ENCODE measurements at places on chromosomes 11 and 22. TPM values are rescaled to one million over a fixed set of nuclear protein-coding genes. Genes with fewer than 3 reads are reported as not detected.

GRCh38 chr22:49793296-49793695 lies 34.4 kb downstream of the BRD1 start:
- peaks cover 37% of the 10 kb centered on the region for H3K36me3 ChIP-seq
- peak overlapping the region; percentile 83 for H3K27ac ChIP-seq
- DNase-seq = no peak
- no peaks in the 10 kb centered on the region for H3K4me1 ChIP-seq

Gene NCF4
- total RNA-seq = 14.7 TPM

GRCh38 chr11:128926000-128926399 lies 16.7 kb downstream of the TP53AIP1 start:
- H3K27me3 ChIP-seq = no peaks in the 10 kb centered on the region
- no peak overlapping the region for H3K27ac ChIP-seq
- DNase-seq = no peak
- H3K4me3 ChIP-seq = no peak overlapping the region
- no peaks in the 10 kb centered on the region for H3K4me1 ChIP-seq

- H3K36me3 ChIP-seq = no peaks in the 10 kb centered on the region
- no peak within 1 kb of the TSS for H3K4me3 ChIP-seq
- H3K27me3 ChIP-seq = no peaks in the 10 kb centered on the region
- no peak for DNase-seq
- H3K27ac ChIP-seq = no peak within 1 kb of the TSS
Observed at GRCh38 chr11:69293819-69294505, at the start of gene MYEOV. Gene MYEOV, plus strand, starts transcription at chr11:69294155. Its CDS starts 1,200 bp downstream, at chr11:69295355.

Gene PRG3
- not detected for total RNA-seq

DNA sequence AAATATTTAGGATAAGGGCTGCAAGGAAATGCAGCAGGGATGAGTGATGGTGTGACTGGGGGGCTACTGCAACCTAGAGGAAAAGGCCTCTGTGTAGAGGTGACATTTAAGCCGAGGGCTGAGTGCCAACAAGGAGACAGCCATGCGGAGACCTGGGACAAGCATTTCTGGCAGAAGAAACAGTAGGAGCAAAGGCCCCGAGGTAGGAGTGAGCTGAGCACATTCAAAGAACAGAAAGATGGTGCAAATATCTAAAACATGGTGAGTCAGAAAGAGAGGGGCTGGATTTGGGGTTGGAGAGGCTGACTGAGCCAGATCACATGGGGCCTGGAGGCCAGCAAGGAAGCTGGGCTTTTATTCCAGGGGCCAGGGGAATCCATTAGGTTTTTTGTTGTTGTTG lies 55.1 kb upstream of the INCENP start:
- DNase-seq = peak; percentile 36
- no peak overlapping the region for H3K27ac ChIP-seq
- H3K4me1 ChIP-seq = no peaks in the 10 kb centered on the region
- H3K4me3 ChIP-seq = no peak overlapping the region
- no peaks in the 10 kb centered on the region for H3K27me3 ChIP-seq
- no peaks in the 10 kb centered on the region for H3K36me3 ChIP-seq

Gene CENPM
- 5.4 TPM for total RNA-seq

DNA sequence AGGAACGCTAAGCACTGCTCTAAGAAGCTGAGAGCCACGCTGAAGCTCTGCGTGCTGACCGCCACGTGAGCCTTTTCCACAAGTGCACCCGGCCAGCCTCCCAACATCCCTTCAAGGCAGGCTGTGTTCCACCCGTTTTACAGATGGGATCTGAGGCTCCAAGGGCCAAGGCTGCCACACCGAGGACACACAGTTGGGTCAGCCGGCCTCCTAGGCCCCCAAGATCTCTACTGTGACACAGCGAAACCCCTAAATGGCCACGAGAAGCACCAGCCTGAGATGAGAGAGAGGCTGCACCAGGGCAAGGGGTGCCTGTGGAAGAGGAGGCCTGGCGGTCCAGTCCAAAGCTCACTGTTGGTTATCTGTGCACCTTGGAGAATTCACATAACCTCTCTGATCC lies 11.8 kb upstream of the CD5 start:
- no peak overlapping the region for H3K27ac ChIP-seq
- H3K4me3 ChIP-seq = no peak overlapping the region
- H3K36me3 ChIP-seq = no peaks in the 10 kb centered on the region
- DNase-seq = no peak
- no peaks in the 10 kb centered on the region for H3K27me3 ChIP-seq

DNA sequence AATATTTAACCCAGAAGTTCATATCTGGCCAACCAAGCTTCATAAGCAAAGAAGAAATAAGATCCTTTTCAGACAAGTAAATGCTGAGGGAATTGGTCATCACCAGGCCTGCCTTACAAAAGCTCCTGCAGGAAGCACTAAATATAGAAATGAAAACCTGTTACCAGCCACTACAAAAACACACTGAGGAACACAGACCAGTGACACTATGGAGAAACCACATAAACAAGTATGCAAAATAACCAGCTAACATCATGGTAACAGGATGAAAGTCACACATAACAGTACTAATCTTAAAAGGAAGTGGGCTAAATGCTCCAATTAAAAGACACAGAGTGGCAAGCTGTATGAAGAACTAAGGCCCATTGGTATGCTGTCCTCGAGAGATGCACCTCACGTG lies 311.4 kb downstream of the DYNC2H1 start:
- H3K36me3 ChIP-seq = no peaks in the 10 kb centered on the region
- no peak for DNase-seq
- no peaks in the 10 kb centered on the region for H3K4me1 ChIP-seq
- H3K27ac ChIP-seq = no peak overlapping the region

DNA sequence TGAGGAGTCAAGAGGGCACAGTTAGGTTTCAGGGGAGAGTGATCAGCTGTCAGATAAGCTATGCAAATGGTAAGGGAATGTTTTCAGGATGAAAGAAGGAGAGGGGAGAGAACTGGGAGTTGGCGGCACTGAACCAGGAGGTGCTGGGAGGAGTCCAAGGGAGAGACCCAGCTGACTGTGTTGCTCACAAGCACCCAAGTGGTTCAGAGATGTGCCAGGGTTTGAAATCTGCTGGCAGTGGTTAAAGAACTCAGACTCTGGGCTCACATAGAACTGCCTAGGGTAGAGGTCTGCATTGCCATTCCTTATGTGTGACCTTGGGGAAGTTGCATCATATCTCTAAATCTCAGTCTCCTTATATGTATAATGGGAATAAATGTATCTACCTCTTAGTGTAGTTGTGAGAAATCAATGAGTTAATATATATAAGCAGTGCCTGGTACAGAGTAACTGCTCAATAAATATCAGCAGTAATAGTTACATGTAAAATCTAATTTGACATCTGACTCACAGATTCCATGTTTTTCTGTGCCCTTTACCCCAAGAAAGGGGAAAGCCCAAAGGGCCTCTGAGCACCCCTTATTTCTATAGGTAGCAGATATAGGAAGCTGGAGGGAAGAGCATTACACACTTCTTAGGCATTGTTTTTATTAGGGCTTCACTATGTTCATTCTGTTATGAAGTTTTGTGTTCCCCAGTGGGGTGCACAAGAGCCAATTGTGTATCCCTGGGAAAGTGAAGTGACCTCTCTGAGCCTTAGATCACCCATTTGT lies 66.9 kb upstream of the SESN3 start:
- no peak overlapping the region for H3K4me3 ChIP-seq
- no peaks in the 10 kb centered on the region for H3K36me3 ChIP-seq
- H3K27ac ChIP-seq = no peak overlapping the region

- no peaks in the 10 kb centered on the region for H3K27me3 ChIP-seq
- no peak overlapping the region for H3K27ac ChIP-seq
- H3K36me3 ChIP-seq = no peaks in the 10 kb centered on the region
- no peak for DNase-seq
- no peaks in the 10 kb centered on the region for H3K4me1 ChIP-seq
Observed at GRCh38 chr11:37336401-37336800, 738.4 kb upstream of the RAG2 start.

DNA sequence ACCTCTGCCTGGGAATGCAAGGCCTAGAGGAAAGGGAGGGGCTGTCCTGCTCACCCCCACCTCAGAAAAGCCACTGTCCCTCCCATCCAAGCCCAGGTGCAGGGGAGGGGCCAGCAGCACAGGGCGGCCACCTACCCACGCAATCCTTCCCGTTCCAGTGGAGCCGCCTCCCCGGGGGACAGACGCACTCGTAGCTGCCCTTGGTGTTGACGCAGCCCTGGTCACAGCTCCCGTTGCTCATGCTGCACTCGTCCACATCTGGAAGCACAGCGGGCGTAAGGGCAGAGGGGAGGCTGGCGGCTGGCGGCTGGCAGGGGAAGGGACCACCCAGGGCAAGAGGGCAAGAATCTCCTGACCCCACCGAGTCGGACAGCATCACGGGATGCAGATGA lies 40.3 kb upstream of the TTLL12 start:
- H3K4me3 ChIP-seq = no peak overlapping the region
- H3K36me3 ChIP-seq = no peaks in the 10 kb centered on the region
- H3K4me1 ChIP-seq = no peaks in the 10 kb centered on the region
- H3K27ac ChIP-seq = no peak overlapping the region
- no peaks in the 10 kb centered on the region for H3K27me3 ChIP-seq

GRCh38 chr11:128898580-128899344 lies 7.6 kb downstream of the KCNJ5 start:
- no peaks in the 10 kb centered on the region for H3K36me3 ChIP-seq
- DNase-seq = peak; percentile 22
- no peaks in the 10 kb centered on the region for H3K27me3 ChIP-seq
- no peaks in the 10 kb centered on the region for H3K4me1 ChIP-seq
- no peak overlapping the region for H3K27ac ChIP-seq
- H3K4me3 ChIP-seq = no peak overlapping the region

GRCh38 chr11:42013656-42014201 lies 554.3 kb upstream of the LRRC4C start:
- no peak overlapping the region for H3K4me3 ChIP-seq
- no peaks in the 10 kb centered on the region for H3K36me3 ChIP-seq
- no peak for DNase-seq
- H3K27ac ChIP-seq = no peak overlapping the region
- H3K27me3 ChIP-seq = no peaks in the 10 kb centered on the region

- H3K27me3 ChIP-seq = no peaks in the 10 kb centered on the region
- H3K27ac ChIP-seq = no peak overlapping the region
- H3K4me1 ChIP-seq = peaks cover 16% of the 10 kb centered on the region
Observed at GRCh38 chr11:44936525-44936924, 14.2 kb downstream of the TP53I11 start.

DNA sequence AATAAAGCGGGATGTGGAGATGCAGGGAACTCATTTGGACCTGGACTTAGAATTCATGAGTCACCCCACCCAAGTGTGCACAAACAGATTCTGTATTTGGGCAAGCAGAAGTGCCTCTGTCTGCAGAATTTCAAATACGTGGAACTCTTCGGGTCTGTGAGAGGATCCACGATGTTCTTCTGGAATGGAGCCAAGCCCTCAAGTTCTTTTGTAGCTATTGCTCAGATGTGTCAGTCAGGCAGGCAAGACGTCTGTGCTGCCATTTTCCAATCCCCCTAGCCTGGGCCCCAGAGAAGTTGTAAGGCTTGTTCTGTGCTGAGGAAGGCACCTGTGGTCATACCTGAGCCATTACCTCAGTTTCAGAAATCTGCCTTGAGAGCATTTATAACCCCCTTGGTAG lies 132.8 kb upstream of the RASSF10 start:
- no peaks in the 10 kb centered on the region for H3K4me1 ChIP-seq
- no peaks in the 10 kb centered on the region for H3K27me3 ChIP-seq
- DNase-seq = peak; percentile 82

Gene DEFB131B
- total RNA-seq = not detected

- no peaks in the 10 kb centered on the region for H3K4me1 ChIP-seq
- DNase-seq = no peak
- no peak overlapping the region for H3K27ac ChIP-seq
- no peak overlapping the region for H3K4me3 ChIP-seq
Observed at GRCh38 chr11:9639985-9640384, 23.9 kb upstream of the SWAP70 start.

Gene HPS5
- total RNA-seq = 17.8 TPM

Gene THY1
- total RNA-seq = 214 TPM

DNA sequence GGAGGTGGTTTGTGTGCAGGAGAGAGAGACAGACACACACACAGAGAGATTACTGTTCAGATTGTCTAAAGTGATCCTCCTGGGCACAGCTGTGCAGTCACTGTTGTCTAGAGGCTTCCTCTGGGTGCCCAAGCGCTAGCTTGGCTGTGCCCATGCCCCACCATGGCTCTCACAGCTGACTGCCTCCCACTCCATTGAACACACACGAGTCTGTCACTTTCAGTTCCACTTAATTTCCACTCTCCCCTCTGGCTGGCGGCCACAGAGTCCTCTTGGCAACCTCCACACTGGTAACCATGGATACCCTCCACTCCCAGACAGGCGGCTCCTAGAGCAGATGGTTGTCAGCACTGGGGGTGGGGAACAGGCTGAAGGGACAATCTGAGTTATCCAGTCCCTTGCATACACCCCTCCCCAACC lies 29.1 kb downstream of the MAP6 start:
- no peaks in the 10 kb centered on the region for H3K36me3 ChIP-seq
- H3K27ac ChIP-seq = no peak overlapping the region
- H3K4me3 ChIP-seq = no peak overlapping the region
- no peaks in the 10 kb centered on the region for H3K27me3 ChIP-seq
- no peaks in the 10 kb centered on the region for H3K4me1 ChIP-seq

Gene FKBP2
- 49.2 TPM for total RNA-seq

Gene CCDC83
- not detected for total RNA-seq

DNA sequence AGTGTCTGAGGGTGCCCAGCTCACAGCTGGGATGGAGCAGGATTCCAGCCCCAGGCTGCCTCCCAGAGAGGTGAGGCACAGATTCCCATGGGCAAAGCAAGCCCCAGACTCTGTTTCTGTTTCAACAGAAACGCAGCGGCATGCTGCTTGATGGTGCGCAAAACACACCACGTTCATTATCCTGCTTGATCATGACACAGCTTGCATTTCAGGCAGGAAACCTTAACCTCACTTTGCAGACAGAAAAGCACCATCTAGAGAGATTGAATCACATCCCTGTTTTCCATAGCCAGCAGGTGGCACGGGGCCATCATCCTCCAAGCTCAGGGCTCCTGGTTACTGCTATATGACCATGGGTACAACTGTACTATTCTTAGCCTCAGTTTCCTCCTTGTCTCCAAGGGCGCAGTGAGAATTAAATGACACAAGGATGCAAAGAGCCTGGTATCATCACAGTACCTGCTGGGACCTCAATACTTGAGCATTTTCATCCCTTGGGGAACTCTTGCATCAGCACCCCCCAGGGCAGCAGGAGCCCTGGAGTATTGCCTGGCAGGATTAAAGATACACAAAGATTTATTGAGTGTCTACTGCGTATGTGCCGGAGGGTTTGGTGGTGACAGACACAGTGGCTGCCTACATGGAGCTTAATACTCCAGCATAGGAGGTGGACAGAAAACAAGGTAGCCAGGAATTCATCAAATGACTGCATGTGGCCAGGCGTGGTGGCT lies 110.0 kb downstream of the TP53I11 start:
- H3K27ac ChIP-seq = no peak overlapping the region
- no peak overlapping the region for H3K4me3 ChIP-seq
- H3K36me3 ChIP-seq = no peaks in the 10 kb centered on the region
- peaks cover 39% of the 10 kb centered on the region for H3K4me1 ChIP-seq
